ENCODE measurements at places on chromosomes 5 and 9.
A peak's percentile ranks its signal among the peaks of the same experiment; 100 is the strongest.

DNA sequence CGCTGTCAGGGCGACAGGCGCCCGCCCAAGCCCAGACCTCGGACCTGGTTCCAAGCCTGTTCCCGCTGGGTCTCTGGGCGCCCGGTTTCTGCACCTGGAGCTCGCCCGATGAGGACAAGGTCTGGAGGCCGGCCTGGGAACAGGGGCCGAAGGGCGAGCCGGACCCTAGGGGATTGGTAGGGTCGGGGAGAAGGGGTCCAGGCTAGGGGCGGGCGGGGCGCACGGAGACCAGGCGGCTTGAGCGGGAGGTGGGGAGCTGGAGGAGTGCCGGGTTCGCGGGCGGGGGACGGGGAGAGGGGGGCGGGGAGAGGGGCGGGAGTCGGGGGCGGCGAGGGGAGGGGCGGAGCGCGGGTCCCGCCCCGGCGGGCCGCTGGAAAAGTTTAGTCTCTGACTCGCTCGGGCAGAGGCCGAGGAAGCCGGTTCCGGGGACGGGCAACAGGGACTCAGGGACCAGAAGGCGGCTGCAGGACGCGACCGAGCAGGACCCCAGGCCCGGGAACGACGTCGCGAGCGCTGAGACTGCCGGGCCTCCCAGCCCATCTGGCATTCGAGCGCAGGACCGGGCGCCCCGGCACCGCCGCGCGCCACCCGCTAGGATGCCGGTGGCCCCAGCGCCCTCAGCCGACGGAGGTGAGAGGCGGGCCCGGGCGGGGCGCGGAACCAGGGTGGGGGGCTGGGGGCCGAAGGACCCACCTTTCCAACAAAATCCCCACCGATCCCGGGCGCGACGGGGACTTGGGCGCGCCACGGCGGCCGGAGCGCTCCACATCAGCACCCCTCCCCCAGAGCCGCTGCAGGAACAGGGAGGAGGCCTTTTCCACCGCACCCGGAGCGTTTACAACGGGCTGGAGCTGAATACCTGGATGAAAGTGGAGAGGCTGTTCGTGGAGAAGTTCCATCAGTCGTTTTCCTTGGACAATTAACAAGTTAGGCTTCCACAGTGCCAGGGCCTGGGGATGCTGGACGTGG, at the start of gene S1PR3:
Gene S1PR3, plus strand, starts transcription at position 403 of the 969 bp plus-strand sequence. CDS start 9,733 bp downstream, outside the sequence.
- DNase-seq = no peak

- no peak for DNase-seq
Measured at GRCh38 chr9:98432134-98432533, 176.7 kb upstream of the TBC1D2 start.

GRCh38 chr9:85439791-85440190, 302.0 kb downstream of the AGTPBP1 start:
- no peak for DNase-seq

GRCh38 chr9:131635285-131635684, 90.0 kb downstream of the PRRT1B start:
- DNase-seq = peak; percentile 88

GRCh38 chr5:38258319-38259061, at the start of gene EGFLAM:
Gene EGFLAM (plus strand): TSS chr5:38258559. CDS start chr5:38258755, 196 bp downstream.
- DNase-seq = no peak

- no peak for DNase-seq
Measured at GRCh38 chr9:97441729-97442128, 29.8 kb downstream of the TDRD7 start.

DNA sequence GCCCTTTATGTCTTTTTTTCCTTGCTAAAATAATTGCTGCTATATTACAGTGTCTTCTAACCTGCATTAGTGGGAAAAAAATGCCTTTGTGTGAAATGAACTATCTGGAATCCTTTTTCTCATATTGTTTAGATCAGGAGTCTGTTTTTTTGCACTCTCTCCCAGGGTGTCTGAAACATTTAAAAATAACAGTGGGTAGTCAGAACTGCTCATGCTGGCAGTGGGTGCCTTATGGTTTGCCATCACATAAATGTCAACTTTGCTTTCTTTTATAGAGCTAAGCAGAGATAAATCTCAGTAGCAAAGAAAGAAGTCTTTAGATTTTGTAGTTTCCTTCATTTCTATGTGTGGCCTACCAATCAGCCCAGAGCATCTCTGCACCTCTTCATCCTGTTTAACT, 347.8 kb upstream of the RGMB start:
- no peak for DNase-seq

DNA sequence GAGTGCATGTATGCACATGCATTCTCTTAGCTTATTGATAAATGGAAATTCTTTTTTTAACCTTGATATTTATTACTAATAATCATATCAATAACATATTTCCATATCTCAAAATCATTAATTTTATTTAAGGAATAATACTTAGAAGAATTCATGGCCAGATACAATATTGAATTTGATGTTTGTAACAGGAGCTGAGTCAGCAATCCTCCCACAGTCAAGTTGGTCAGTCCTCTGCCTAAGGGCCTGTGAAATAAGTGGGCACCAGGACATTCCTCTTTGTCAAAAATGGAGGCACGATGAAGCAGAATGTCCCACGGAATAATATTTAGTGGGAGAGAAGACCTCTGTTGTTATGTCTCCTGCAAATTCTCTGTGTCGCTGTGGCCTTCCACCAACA, 148.6 kb downstream of the LRRC70 start:
- no peak for DNase-seq

- no peak for DNase-seq
Measured at GRCh38 chr9:131180454-131180853, 55.1 kb downstream of the NUP214 start.

DNA sequence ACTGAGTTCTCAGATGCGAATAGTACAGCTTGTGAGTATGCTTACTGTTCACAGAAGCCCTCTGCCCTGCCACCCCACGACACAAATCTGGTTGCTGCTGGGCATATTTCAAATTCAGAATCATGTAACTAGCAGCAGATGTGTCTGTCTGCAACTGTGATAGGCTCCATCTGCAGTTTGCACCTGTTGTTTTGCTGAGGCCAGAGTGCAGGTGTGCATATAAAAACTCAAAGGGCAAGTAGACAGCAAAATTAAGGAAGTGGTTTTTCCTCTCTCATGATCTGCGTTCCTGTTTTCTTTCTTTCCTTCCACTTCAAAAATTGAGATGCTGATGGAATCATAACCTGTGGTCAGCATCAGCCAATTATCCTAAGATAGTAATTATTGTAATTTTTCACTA, 1000.5 kb downstream of the PTPRD start:
- DNase-seq = no peak

- DNase-seq = no peak
Measured at GRCh38 chr5:120706877-120707276, 242.8 kb downstream of the PRR16 start.

DNA sequence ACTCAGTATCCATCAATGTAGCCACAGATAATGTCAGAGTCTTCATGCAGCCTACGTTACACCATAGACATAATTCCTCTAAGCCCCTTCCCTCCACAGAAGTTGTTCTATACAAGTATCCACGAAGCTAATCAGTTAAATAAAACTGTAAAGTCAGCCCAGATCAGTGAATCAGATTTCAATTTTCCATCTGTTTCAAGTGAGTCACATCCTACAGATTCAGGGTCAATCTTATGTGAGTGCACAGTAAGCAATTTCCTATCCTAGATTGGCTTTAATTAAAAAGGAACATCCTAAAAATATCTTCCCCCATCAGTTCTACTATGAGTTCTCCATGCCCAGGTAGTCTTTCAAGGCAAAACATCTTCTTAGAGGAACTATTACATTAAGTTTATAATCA, 402.5 kb downstream of the EFNA5 start:
- DNase-seq = no peak

- DNase-seq = no peak
Measured at GRCh38 chr9:105344283-105344682, 99.8 kb downstream of the SLC44A1 start.

- no peak for DNase-seq
Measured at GRCh38 chr5:115354246-115354645, 57.8 kb upstream of the CCDC112 start.
